ENCODE measurements at places on chromosomes 13 and 19.

DNA sequence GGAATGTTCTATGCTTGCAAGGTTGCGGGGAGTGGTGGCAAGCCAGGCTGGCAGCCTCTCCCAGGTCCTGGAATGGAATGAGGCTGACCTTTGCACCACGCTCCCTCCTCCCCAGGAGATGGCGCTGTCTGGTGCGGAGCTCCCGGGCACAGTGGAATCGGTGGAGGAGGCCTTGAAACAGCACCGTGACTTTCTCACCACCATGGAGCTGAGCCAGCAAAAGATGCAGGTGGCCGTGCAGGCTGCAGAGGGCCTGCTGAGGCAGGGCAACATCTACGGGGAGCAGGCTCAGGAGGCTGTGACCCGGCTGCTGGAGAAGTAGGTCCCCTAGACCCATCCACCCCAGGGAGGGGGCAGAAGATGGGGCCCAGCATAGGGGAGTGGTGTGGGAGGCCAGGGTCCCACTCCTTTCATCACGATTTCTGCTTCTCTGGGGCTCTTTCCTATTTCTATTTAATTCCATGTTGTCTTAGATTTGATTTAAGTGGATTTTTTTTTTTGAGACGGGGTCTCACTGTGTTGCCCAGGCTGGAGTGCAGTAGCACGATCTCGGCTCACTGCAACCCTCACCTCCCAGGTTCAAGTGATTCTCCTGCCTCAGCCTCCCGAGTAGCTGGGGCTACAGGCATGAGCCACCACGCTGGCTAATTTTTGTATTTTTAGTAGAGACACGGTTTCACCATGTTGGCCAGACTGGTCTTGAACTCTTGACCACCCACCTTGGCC is 53.2 kb upstream of the SHKBP1 start:
- no peak for DNase-seq

DNA sequence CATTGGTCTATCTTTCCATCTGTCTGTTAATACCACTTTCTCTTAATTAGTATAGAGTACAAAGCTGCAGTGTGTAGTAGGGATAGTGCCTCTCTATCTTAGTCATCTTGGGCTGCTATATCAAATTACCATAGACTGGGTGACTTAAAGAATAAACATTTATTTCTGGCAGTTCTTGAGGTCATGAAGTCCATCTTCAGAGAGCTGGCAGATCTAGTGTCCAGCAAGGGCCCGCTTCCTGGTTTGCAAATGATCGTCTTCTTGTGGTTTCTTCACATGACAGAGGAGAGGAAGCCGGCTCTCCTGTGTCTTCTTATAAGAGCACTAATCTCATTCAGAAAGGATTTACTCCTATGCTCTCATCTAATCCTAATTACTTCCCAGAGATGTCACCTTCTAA is 6.1 kb downstream of the ZNF700 start:
- no peak for DNase-seq

DNA sequence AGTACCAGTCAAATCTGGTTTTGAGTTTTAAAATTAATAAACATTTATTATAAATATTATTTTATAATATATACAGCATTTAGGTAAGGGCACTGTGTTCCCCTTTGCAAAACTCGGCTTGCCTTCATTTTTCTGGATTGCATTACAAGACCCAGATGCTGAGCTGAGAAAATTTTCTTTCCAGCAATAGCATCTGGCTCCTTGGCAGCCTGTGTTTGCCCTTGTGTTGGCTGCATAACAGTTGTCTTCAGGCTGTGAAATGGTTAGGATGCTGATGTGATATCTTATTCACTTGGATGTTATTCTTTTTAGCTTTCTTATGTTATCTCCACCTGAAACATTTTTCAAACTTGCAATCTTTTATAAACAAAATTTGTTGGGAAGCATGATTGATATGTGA is 784.4 kb downstream of the DACH1 start:
- DNase-seq, result no peak

DNA sequence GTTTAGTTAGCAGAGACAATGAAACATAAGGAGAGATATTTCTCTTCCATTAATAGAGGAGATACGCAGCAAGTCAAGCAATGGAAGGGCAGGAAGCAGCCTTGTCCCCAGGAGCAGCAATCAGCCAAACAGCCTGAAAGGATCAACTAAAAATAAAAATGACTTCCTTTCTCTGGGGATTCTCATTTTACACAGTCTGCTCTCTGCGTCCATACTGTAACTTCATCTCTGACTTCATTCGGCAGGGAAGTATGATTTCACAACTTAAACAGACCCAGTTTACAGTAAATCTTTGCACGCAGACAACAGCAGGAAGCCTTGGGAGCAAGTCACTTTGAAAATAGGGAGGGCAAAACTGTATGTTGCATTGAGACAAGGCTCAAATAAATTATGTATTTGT is 826.7 kb downstream of the DIAPH3 start:
- DNase-seq, result no peak

- no peak for DNase-seq
Observed at GRCh38 chr13:108527844-108528243, 101.6 kb upstream of the MYO16 start.

- no peak for DNase-seq
Observed at GRCh38 chr19:48629599-48630295, 7.4 kb downstream of the DBP start.

DNA sequence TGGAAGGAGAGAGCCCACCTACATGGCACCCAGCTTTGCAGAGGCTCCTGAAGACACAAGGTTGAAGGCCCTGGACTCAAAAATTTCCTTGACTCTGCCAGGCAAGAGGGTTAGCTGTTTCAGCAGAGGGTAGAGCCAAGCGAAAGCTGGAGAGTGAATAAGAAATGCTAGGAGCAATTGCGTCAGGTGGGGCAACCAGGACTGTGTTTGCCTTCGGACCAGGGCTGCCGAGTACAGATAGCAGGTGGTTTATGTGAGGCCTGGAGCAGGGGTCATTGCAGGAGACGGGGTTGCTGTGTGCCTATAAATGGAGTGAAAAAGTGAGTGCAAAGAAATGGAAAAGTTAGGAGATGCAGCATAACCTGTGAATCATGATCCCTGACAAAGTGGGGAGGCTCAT is 59.1 kb downstream of the IRS2 start:
- no peak for DNase-seq

GRCh38 chr13:41652735-41653361 is 195.5 kb downstream of the RGCC start:
- peak; percentile 32 for DNase-seq

GRCh38 chr13:46632176-46632575 is 79.2 kb downstream of the LRCH1 start:
- no peak for DNase-seq

DNA sequence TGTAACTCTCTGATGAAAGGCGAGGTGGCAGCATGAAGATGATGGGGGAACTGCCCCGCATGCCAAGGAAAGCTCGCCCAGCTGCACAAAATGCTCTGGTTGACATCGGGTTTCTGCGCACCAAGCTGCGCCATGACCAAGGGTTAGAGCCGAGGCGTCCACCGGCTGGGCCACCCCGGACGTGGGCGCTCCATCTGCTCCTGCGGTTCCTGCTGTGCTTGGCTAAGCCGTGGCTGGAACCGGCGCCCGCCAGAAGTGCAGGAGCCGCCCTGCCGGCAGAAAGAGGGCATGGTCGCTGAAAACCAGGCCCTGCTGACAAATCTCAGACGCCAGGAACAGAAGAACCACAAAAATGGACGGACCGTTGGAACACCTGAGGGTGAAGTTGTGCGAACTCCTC is 57.9 kb downstream of the ZNF100 start:
- no peak for DNase-seq

DNA sequence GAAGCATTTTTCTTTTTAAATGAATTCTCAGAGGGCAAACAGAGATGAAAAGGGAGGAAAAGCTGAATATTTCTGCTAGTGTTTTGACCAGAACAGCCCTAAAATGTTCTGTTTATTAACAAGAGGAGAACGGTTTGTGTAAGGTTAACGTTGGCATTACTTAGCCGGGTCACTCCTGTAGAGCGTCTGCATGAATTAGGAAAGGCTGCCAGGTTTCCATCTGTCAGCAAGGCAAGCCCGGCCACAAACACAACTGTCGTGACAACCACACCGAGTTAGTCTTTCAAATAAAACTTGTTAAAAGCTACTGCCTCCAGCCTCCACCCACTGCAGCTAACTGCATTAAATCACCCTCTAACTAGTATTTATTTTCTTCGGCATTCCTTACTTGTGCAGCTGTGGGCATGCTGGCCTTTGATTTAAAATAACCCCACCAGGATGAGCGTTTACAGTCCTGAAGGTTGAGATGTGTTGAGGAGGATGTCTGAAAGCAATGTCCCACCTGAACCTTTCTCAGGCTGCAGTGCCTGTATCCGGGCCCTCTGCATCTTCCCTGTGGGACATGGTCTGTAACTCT is 527.9 kb downstream of the FGF9 start:
- no peak for DNase-seq

DNA sequence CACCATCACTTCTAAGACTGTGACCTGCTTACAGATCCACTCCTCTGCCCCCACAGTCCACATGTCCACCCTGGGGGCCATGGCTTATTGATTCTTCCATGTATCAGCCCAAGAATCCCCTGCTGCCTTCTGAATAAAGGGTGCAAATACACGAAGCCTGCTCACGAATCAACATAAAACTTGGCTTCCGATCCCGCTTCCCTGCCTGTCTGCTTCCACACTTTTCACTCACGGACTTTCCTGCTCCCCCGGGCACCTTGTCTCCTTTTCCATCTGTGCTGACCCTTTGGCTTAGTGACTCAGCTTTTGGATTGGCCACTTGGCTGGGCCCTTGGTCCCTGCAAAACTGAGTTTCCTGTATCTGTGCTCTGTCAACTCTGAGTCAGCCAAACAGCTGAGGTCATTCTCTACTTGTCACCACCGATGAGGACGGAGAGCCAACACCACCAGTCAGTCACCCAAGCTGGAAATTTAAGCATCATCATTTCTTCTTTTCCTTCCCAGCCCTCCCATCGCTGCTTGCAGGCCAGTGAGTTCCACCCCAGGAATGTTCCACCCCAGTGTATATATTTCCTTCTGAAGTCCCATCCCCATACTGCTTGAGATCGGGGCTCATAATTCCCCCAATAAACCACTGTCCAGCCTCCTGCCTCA is 11.4 kb upstream of the USP12 start:
- DNase-seq, result no peak

- DNase-seq, result no peak
Observed at GRCh38 chr13:87859261-87859660, 188.1 kb downstream of the SLITRK5 start.

DNA sequence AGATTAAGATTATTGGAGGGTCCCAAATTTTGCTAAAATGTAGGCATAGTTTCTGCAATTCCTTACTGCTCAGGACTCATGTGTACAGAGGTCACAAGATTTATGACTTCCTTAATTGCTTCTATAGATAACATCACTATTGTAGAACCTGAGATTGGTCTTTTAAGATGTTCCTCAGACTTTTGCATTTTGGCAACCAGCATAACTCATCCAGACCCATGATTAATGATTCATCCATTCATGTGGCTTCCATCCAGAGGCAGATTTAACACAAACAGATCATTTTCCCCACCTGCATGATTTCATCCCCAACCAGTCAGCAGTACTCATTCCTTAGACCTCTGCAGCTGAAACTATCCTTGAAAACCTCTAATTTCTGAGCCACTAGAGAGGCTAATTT is 34.5 kb upstream of the CEACAM8 start:
- no peak for DNase-seq

GRCh38 chr19:30890033-30890432 is 459.2 kb downstream of the TSHZ3 start:
- no peak for DNase-seq

GRCh38 chr13:46104868-46105267 is at the start of gene CPB2:
TSS of gene CPB2 (minus strand) at chr13:46105033. CDS start at chr13:46105009, 24 bp downstream.
- DNase-seq, result no peak

- no peak for DNase-seq
Observed at GRCh38 chr13:31056644-31057271, 104.9 kb downstream of the HSPH1 start.

DNA sequence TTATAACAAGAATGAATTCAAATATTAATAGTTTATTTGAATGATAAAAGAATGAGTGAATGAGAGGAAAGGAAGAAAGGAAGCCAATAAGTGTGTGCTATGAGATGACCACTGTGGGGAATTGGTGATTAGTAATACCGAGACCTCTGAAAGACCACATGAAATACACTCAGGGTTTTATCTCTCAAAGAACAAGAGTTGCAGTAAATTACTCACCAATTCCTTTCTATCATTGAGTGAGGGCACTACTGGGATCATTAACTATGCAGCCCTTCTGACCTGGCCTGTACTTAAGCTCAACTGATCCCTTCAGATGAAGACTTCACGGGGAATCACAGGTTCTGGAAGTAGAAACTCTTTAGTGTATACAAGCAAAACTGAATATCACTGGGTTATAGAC is 1636.1 kb downstream of the SLITRK5 start:
- DNase-seq, result no peak

GRCh38 chr13:92941167-92941566 is 285.4 kb upstream of the GPC6 start:
- DNase-seq, result no peak

DNA sequence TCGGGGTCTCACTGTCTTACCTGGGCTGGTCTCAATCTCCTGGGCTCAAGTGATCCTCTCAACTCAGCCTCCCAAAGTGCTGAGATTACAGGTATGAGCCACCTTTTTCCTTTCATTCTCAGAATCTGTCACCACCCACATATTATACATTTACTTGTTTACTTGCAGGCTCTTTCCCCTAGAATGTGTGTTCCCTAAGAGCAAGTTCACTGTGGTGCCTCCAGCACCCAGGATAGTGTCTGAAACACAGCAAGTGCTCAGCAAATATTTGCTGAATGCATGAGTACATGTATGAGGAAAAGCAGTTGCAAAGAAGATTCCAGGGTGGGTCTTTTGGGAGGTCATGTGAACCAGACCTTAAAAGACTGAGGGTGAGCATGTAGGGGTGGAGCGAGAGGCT is 96.8 kb downstream of the RGCC start:
- no peak for DNase-seq

GRCh38 chr13:73055813-73056564 is 2.8 kb upstream of the KLF5 start:
- no peak for DNase-seq

DNA sequence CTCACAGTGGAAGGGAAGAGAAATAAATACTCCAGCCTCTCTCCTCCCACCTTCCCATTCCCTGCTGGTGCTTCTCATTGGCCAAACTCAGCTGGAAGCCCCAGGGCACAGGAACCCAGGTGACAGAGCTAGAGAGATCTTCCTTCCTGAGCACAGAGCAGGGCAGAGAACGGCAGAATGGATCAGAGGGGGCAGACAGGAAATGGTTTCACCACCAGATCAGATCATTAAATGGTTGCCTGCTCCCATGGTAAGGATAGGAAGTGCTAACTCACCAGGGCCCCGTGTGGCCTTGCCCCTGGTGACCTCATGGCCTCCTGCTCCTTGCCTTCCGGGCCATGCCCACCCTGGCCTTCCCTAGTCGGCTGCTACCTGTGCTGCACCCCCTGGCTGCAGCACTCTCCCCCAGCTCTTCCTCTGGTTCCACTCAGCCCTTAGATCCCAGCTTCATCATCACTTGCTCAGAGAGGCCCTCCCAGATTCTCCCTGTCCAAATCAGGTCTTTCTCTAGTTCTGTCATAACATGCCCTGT is 108.7 kb downstream of the DPF1 start:
- DNase-seq, result no peak

GRCh38 chr19:48501494-48502349 is 9.9 kb downstream of the LMTK3 start:
- peak; percentile 64 for DNase-seq

All from activated T-cell treated with anti-CD3 and anti-CD28 coated beads, Interleukin-2, amount 50 U/mL, for 4 hours (primary cell).